ENCODE measurements at places on chromosomes 12 and 14.
A peak's percentile ranks its signal among the peaks of the same experiment; 100 is the strongest.

- no peak for DNase-seq
Measured at GRCh38 chr14:30822080-30822571, 52.2 kb upstream of the COCH start.

GRCh38 chr12:112322882-112323547 lies 59.2 kb downstream of the HECTD4 start:
- no peak for DNase-seq

- no peak for DNase-seq
Measured at GRCh38 chr12:67803278-67803993, 154.9 kb downstream of the DYRK2 start.

GRCh38 chr14:32940066-32940651 lies 1.5 kb downstream of the NPAS3 start:
- no peak for DNase-seq

DNA sequence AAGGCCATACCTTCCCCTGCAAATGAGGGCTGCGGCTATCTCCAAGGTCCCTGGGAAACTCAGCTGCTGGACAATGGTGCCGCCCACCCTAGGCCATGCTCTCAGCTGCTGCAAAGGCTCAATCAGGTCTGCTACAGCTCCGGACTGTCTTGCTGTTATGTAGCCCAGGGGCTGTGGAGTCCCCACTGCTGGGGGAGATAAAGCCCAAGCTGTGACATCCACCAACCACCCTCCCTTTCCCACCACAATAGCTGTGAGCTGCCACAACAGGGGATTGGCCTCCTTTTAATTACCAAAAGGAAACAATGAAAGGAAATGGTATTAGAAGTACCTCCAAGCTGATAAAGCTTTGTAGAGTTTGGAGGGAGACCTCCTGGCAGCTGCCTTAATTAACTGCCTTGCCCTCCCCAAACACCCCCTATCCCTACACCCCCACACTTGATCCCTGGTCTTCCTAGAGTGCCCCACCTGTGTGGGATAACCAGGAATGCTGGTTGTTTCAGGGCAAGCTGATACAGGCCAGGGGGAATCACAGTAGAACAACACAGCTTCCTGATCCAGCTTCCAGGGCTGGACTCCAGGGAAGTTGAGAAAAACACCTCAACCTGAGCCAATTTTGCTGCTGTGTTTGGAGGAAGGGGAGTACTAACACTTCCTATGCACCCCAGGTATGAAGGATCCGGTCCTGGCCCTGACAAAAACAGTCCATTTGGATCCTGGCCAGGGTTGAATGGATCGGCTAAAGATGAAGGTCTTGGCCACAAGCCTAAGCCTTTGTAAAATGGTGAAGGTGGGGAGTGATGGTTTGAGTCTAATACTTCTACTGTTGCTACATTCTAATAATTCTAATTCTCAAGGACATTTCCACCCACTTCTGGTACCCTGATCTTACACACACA lies at the start of gene VWF:
Gene VWF, minus strand, starts transcription at position 260 of the 899 bp plus-strand sequence. CDS start 1,474 bp downstream, outside the sequence.
- DNase-seq: no peak

- no peak for DNase-seq
Measured at GRCh38 chr12:83156815-83157214, 470.1 kb downstream of the TMTC2 start.

- no peak for DNase-seq
Measured at GRCh38 chr14:54105406-54105805, 148.8 kb upstream of the BMP4 start.

DNA sequence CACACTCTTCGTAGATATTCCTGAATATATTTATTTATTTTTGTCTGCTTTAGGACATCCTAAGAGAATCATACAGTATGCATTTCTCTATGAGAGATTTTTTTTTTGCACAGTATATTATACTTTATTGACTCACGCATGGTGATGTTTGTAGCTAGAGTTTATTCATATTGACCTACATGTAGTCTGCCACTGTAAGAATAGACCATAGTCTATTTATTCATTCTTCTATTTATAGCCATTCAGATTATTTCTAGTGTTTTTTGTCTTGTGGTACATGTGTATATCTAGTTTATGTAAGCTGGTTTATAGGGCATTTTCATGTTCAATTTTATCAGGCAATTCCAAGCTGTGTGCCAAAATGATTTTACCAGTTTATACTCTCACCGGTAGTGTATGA lies 45.2 kb downstream of the PCNX1 start:
- DNase-seq: no peak

DNA sequence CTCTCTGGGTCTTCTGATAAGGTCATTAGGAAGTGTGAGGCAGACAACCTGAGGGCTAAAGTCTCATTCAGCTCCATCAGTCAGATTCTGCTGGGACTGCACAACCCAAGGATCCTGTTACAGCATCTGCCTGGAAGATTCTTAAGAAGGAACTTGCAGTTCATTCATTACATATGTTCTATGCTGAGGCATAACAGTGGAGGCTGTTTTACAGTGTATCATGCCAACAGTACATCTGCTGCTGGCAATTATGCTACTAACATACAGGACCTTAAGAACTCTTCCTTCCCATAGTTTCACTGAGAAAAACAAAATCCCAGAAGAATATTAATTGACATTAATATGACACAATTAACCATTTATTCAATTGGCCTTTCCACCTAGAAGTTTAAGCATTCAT lies 968.6 kb downstream of the DIO2 start:
- peak; percentile 22 for DNase-seq

GRCh38 chr12:124140944-124141486 lies 153.9 kb upstream of the RFLNA start:
- no peak for DNase-seq
